ENCODE measurements at places on chromosomes 1 and 21. TPM values are rescaled to one million over a fixed set of nuclear protein-coding genes. Genes with fewer than 3 reads are reported as not detected.

Gene LYPD8
- total RNA-seq = not detected

Gene ERRFI1
- 120 TPM for total RNA-seq

Gene RAP1GAP
- 0.94 TPM for total RNA-seq

Gene ITPKB
- 5.1 TPM for total RNA-seq

Gene KRTAP10-4
- not detected for total RNA-seq

Gene PANK4
- total RNA-seq = 36.0 TPM

Gene TACSTD2
- total RNA-seq = 219 TPM

GRCh38 chr1:12554521-12555305 is 63.3 kb downstream of the DHRS3 start:
- no peak for DNase-seq

- peak; percentile 62 for DNase-seq
These were observed 32.5 kb upstream of the SARS1 start for GRCh38 chr1:109181085-109181806.

DNA sequence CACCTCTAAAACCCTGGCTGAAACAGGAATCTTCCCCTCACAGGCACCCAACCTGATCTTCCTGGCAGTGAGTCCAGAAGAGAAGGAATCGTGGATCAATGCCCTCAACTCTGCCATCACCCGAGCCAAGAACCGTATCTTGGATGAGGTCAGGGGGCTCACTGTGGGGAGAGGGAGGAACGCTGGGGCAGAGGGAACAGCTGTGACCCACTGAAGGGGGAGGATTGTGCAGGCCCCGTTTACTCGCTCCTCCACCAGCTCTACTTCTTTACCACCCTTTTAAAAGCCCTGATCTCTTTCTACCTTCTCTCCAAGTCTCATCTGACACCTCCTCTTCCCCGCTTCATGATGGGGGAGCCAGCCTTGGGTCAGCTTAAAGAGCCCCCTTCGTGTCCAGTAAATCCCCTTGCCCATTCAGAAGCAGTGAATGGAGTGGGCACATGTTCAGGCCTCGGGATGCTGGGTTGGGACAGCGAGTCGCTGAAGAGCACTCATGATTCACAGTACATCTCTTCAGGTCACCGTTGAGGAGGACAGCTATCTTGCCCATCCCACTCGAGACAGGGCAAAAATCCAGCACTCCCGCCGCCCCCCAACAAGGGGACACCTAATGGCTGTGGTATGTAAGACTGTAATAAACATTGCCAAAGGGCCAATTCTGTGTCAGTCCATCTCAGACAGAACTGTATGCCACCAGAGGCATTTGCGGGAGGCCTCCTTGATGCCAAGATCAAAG is 7.3 kb downstream of the PLEKHO1 start:
- DNase-seq = no peak

DNA sequence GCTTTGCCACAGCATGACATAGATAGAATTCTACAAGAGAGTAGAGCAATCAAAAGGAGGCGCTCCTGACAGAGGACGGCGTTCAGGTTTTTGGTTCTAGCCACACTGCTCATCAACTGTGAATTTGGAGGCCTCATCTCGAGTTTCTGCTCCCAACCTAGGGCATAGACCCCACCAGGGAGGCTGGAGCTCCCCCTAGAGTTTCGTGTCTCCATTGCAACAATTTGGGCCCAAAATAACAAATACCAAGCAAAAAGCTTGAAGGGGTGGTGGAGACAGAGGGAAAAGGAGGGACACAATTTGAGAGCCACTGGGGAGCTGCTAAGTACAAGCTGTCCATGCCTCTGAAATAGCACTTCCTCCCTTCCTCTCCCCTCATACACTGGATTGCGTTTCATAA is 297.0 kb downstream of the GPATCH2 start:
- no peak for DNase-seq

DNA sequence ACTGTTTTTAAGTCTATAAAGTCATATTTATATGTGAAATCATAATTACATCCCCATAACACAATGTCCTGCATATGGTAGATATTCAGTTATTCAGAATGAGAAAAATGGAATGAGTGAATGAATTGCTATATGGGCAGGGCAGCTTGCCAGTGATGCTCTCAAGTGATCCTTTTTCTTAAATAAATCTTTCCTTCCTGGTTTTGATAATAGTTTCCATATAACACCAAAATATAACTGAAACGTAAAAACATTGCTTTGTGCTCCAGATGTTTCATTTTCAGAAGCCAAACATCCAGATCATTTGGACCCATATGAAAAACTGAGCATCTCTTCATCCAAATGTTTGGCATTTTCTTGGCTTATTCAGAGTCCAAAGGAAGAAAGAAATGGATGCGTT is 30.2 kb upstream of the RGS8 start:
- DNase-seq = no peak

DNA sequence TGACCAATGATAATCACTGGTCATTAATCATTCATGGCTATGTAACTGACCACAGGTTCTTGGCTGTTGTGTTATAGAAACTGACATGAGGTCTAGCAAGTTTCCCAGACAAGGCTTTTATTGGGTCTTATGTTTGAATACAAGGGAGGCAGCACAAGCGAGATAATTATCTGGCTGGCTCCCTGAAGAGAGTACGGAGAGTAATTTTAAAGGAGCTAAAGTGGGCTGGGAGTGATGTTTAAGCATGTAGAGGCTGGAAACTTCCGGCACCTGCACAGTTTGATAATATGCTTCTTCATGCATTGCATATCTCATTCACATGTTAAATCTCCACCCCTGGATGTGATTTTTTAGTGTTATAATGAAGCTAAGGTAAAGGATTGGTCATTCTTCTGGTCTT is 116.2 kb upstream of the KCNK1 start:
- DNase-seq = no peak

GRCh38 chr21:26842974-26843932 is 2.0 kb downstream of the ADAMTS1 start:
- peak; percentile 56 for DNase-seq

DNA sequence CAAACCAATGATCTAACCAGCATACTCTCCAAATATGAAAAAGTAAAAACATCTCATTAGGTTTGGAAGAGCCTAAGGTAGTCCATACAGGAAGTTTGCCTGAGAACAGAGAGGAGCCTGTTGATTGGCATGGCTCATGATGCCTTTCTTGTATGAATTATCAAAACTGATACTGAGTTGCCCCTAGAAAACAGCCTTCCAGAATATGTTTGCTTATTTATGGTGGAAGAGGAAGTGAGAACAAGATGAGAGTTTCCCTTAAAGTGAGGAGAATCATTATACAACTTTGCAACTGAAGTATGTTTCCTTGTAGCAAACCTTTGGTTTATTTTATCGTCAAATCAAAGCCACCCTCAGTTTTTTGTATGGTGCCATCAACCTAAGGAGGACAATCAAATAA is 23.8 kb upstream of the KIAA1614 start:
- no peak for DNase-seq

- no peak for DNase-seq
These were observed 42.7 kb downstream of the ST3GAL3 start for GRCh38 chr1:43750083-43750482.

DNA sequence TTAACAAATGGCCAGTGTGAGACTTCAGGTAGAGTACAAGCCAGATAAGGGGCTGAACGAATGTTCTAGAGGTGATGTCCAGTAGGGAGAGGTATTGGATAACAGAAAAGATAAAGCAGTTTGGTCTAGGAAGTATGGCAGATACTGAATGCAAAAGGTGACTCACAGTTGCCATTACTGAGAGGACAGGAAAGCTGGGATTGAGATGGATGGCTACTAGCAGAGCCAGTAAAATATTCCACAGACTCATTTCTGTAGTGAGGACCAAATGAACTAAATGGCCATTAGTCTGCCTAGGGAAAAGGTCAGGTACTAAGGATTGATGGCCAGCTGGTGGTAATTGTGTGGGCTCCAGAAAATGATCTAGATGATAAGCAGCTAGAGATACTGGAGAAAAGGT is 11.5 kb downstream of the MACO1 start:
- DNase-seq = no peak

- DNase-seq = no peak
These were observed 1.7 kb downstream of the RLF start for GRCh38 chr1:40162753-40163441.

GRCh38 chr1:28540651-28541050 is 12.2 kb upstream of the TRNAU1AP start:
- DNase-seq = no peak

DNA sequence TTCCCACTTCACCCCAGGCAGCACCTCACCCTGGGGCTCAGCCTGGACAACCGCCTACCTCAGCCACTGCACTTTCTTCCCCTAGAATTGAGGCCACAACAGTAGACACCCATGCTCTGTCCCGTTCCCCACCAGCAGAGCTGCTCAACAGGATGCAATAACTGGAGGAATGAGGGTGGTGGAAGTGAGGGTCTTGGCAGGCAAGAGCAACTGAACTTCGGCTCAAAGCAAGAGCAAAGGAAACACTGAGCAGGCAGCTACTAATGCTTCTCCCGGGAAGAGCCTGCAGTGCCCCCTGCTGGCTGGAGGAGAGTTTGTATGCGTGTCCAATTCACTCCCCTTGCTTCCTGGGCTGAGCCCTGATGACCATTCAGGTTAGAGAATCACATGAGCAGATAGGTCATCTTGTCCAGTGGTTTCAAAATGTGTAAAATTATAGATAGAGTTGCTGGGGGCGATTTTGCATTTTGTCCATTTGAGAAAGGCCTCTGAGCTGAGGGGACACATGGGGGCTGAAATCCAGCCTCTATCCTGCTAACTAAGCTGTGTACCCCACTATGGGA is 13.9 kb downstream of the NT5C1A start:
- DNase-seq = no peak

DNA sequence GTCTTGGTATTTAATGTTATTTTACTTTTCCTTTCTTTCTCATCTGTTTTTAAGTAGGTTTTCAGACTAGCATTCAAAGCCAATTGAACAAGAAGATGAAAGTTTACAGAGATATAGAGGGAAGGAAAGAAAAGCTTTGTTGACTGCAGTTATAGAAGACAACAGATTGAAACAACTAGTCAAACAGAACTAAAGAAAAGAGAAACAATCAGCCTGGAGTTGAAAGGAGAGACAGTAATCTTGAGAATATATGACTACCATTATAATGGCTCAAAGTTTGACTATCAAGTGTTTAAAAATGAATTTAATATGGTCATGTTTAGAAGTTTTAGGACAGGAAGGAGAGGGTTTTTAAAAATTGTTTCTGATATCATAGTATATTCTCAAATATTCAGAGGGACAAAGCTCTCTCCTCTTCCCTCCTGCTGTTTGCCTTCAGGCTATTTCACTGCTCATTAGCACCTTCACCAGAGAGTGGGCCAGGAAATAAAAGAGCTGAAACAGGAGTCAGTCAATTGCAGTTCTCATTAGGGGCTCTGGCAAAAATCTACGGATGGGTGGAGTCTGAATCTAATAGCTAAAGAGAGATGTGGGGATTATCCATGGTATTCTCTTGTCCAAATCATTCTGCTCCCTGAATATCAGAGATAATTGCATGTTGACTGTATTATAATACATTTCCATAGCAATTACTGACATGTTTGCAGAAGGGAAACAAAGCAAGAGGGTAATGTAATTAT is 577.8 kb downstream of the BRINP3 start:
- DNase-seq = no peak

GRCh38 chr1:165116732-165117131 is 239.8 kb downstream of the LMX1A start:
- DNase-seq = no peak

- no peak for DNase-seq
These were observed 25.2 kb upstream of the RCAN1 start for GRCh38 chr21:34639882-34640788.

GRCh38 chr1:31818206-31818605 is 2.4 kb upstream of the SPOCD1 start:
- no peak for DNase-seq

GRCh38 chr1:201593200-201593921 is 54.4 kb downstream of the NAV1 start:
- no peak for DNase-seq

DNA sequence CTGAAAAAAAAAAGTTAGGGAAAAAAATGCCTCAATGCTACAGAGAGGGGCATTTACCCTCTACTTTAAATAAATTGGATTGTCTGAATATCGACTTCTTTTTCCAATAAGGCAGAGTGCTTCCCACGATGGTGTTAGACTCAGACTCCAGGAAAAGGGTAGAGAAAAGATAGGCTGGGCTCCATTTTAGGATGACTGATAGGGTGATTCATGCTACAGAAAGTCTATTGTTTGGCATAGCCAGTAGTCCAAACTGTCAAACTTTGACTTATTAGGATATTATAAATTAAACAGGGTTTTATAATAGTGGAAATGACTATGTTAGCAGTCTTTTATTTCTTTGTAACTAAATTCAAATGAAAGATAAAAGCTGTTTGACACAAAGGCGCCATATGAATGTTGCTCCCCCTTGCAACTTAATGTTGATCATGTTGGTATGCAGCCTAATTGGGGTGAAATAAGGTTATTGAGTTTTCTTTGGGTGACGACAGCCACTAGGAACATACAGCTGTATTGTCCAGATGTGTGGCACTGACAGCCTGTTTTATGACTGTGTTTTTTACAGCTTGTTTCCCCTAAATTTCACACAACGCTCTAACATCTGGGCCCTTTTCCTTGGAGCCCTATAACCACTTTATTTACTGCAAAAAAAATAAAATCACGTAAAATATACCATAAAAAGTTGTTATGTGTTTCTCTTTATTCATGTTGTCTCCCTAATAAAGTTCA is 69.3 kb downstream of the SPAG17 start:
- no peak for DNase-seq
